Immature natural killer cell (primary cell): ENCODE measurements at places on chromosomes 1 and 21.
A peak's percentile ranks its signal among the peaks of the same experiment; 100 is the strongest.

GRCh38 chr1:110700767-110701166, 26.0 kb upstream of the KCNA3 start:
- no peak for DNase-seq

- DNase-seq, result no peak
Measured at GRCh38 chr1:176560681-176561080, 97.7 kb downstream of the PAPPA2 start.

DNA sequence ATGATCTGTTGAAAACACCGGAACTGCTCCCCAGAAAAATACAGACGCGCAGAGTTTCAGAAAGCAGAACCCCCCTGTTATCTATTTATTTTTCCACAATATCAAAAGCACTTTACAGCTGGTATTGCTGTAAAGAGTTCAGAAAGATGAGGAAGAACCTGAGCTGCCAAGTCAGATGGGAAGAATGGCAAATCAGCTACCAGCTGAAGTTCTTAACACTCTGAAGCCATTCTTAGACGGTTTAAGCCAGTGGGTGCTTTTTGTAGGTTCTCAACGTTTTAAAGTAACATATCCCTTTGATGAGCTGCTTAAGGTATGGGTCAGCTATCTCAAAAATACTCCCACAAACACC, 714 bp upstream of the AKIRIN1 start:
- DNase-seq, result no peak

DNA sequence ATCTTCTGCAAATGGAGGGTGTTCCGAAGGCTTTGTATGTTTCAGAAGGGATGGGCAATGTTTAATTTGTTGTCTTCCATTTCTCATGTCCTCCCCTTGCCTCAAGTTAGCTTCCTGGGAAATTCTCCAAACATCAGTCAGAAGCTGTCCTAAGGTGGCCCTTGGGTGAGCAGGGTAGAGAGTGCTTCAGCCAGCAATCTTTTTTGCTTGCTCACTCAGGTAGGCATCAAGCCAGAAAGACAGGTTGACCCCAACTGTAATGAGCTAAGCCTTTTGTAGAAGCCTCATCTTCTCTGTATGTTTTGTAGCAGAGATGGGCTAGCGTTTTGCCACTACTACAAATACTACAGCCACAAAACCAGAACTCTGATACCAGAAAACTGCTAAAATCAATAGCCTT, 321.5 kb upstream of the FAM78B start:
- no peak for DNase-seq

- DNase-seq, result no peak
Measured at GRCh38 chr21:29177800-29178199, 47.4 kb downstream of the MAP3K7CL start.

GRCh38 chr1:111471012-111471411, 2.8 kb upstream of the C1orf162 start:
- DNase-seq, result peak; percentile 79

GRCh38 chr1:202304375-202304774, 37.4 kb downstream of the UBE2T start:
- DNase-seq, result no peak

- DNase-seq, result no peak
Measured at GRCh38 chr1:226776975-226777374, 37.9 kb upstream of the ITPKB start.

DNA sequence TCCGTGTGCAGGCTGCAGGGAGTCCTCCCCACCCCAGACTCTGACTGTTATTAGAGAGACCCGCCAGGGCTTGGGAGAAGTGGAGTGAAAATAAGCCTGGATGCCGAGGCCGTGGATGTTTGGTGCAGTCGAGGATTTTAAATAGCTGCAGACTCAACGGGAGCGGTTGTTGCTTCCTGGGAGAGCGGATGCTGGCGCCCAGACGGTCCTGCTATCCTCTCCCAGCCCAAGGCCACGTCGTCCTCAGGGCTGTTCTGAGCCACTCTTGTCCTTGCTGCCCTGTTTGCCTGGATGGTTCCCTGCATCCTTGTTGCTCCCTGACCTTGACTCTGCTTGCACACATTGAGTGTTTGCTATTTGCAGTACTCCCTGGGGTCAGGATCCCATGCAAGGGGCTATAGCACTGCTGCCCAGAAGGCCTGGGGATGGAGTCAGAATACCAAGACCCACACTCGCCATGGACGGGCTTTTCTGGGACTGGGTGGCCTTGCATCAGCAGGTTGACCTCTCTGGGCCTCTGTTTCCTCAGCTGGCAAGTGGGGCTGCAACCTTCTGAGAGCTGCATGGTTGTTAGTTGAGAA, 205.3 kb upstream of the C1orf174 start:
- DNase-seq, result no peak

- DNase-seq, result no peak
Measured at GRCh38 chr1:76433526-76433925, 359.0 kb downstream of the ST6GALNAC3 start.

- DNase-seq, result no peak
Measured at GRCh38 chr1:157170677-157171515, 32.7 kb upstream of the ETV3 start.

DNA sequence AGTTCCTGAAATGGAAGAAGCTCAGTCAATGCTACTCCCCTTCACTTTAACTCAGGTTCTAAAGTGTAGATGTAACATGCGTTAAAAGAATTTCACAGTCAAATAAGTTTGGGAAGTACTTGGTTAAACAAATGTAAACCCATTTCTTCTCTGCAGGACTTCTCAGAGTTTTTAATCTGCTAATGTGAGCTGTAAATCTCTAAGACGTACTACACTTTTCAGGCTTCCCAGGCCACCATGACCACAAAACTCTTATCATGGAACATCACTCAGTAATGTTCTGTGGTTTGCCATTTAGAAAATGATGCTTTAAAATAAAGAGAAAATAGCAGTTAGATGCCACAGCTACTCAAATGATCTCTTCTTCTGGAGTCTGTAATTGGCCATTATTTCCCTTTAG, 104.3 kb downstream of the HHIPL2 start:
- DNase-seq, result no peak

DNA sequence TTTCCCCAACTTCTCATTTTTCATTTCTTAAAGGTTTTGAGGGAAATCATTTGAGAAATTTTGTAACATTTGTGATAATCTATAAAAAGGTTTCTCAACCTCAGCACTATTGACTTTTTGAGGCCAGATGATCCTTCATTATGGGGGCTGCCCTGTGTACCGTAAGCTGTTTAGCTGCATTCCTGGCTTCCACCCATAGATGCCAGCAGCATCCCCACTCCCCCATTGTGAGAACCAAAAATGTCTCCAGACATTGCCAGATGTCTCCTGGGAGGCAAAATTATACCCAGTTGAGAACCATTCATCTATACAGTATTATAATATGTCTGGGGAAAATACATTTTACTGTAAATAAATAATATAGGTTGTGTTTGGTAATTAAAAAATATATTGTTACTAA, 146.0 kb downstream of the PBX1 start:
- DNase-seq, result no peak

GRCh38 chr21:31110430-31110829, 72.2 kb upstream of the KRTAP19-8 start:
- no peak for DNase-seq

DNA sequence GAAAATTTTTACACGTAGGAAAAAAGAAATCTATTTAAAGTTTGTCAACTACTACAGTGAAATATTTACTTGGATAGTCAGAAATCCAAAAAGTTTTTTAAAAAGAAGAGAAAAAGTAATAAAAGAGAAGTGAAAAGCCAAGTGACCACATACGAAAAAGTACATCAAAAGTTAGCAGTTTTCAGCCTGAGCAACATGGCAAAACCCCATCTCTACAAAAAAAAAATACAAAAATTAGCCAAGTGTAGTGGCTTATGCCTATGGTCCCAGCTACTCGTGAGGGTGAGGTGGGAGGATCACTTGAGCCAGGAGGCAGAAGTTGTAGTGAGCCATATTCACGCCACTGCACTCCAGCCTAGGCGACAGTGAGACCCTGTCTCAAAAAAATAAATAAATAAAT, 5.2 kb upstream of the MR1 start:
- DNase-seq, result no peak

DNA sequence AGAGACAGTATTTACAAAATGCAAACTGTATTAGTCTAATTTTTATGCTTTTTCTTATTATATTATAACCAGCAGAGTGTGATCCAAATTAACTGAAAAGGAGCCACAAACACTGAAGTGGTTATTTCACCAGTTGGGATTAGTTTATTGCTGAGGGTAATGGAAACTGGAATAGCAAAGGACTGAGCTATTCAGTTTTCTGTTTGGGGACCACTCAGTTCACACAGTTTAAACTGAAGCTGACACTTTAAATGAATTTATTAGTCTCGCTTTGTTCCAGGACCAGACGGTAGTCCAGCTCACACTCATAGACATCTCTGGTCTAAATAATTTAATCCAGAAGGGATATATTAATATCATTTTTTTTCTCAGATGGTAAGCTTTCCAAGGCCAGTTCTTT, 410.7 kb downstream of the LTN1 start:
- DNase-seq, result no peak

GRCh38 chr1:184319879-184320278, 67.0 kb upstream of the C1orf21 start:
- DNase-seq, result no peak

DNA sequence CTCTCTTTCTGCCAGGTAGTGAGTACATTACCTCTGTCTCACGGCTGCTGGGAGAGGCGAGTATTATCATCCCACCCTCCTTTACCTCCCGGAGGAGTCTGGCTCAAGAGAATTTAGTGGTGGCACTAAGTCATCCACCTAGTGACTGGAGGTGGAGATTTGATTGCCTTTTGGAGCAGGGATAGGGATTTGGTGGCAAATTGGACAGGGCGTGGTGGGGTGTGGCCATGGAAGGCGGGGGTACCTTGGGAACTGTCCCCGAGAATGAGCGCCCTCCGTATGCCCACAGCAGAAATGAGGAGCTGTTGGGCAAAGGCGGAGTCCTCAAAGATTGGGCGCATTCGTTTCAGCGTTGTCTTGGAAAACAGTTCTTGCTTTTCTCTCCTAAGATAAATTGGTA, 32.1 kb upstream of the HMGN1 start:
- DNase-seq, result no peak

DNA sequence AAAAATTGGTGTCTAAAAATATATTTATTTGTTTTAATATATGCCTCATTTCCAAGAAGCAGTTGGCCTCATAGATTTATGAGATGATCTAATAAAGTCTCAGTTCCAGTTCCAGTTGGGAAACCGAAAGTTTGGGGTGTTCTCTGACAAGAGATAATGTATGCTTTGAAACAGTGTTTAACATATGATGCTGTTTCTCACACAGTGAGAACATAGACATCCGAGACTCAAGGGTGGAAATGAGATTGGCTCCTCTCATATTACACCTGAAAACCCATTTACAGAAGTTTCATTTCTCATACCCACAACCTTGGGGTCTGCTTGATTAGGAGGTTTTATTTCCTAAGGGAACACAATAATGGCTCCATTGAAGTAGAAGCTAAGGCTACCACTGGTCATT, 200.6 kb upstream of the BEND5 start:
- DNase-seq, result no peak

DNA sequence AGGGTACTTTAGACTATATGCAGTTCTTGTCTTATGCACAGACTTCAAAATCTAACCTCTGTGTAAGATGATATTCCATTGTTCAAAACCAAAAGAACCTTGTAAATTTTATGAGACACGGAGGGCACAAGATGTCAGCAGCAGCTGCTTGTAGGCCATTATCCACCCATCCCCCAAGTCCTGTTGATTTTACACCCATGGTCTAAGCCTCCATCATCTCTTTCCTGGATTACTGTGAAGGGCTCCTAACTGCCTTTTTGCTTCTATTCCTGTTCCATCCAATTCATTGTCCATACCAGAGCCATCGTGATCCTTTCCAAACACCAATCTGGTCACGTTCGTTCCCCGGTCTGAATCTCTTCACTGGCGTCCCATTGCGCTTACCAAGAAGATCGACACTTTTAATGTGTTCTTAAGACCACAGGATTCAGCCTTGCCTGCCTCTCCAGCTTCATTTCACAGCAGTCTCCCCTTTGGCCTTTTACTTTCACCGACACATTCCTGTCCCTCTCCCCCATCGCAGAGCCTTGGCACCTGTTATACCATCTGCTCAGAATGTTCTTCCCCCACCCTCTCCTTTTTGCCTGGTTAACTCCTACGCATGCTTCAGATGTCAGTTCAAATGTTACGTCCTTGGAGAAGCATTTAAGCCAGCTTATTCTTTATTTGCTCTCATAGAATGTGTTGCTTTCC, 107.3 kb upstream of the POU3F1 start:
- no peak for DNase-seq

DNA sequence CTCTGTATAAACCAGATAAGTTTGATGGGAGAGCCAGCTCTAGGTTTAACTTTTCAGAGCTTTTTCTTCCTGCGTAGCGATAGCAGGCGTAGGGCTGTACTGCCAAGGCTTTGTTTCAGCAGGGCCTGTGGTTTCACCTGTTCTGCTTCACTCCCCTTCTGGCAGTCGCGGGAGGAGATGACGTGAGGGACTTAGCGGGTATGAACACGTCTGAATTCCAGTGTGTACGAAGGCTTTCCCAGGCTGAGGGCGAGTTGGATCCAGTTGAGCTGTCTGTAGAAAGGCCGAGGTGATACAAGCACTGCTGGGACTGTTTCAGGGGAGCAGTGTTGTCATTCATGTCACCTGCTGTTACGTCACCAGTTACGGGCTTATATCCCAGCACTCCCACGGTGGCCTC, 21.2 kb downstream of the PEX14 start:
- no peak for DNase-seq

GRCh38 chr1:162196387-162196786, 126.9 kb downstream of the NOS1AP start:
- no peak for DNase-seq

DNA sequence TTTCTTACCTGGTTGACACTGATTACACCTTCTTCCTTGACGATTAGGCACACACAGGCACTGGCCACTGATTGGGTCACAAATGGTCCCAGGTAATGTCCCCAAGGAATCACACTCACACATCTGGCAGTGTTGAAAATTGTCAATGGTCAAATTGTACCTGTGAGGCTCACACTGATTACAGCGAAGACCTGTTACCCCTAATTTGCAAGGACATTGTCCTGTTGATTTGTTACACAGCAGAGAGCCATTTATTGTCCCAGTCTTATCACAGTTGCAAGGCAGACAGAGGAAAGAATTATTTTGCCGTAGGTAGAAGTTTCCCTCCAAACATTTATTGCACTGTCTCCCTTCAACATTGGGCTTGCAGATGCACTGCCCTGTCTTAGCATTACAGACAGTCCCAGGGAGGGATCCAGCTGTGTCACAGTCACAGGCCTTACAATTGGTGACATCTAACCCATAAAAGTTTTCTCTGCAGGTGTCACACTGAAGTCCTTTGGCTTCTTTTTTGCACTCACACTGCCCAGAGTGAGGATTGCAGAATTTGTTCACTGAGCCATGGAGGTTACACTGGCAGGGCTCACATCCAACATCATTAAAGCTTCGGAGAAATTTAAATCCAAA, 176.6 kb downstream of the USH2A start:
- no peak for DNase-seq
